ENCODE measurements at places on chromosomes 7 and 10. TPM values are rescaled to one million over a fixed set of nuclear protein-coding genes. Genes with fewer than 3 reads are reported as not detected.

Gene FAS
- total RNA-seq = 30.3 TPM

Gene SPOCK2
- total RNA-seq = 0.29 TPM

Gene PCLO
- total RNA-seq = 2.7 TPM

Gene PLAC9
- not detected for total RNA-seq

Gene STEAP1B
- total RNA-seq = 1.1 TPM

Gene RPEL1
- 0.08 TPM for total RNA-seq

Gene FOXI2
- not detected for total RNA-seq

Gene TWIST1
- 29.1 TPM for total RNA-seq

Gene TMEM196
- not detected for total RNA-seq

Gene ANKRD7
- total RNA-seq = 2.0 TPM

Gene PILRA
- total RNA-seq = 0.54 TPM

Gene AKR1C8
- 0.12 TPM for total RNA-seq

DNA sequence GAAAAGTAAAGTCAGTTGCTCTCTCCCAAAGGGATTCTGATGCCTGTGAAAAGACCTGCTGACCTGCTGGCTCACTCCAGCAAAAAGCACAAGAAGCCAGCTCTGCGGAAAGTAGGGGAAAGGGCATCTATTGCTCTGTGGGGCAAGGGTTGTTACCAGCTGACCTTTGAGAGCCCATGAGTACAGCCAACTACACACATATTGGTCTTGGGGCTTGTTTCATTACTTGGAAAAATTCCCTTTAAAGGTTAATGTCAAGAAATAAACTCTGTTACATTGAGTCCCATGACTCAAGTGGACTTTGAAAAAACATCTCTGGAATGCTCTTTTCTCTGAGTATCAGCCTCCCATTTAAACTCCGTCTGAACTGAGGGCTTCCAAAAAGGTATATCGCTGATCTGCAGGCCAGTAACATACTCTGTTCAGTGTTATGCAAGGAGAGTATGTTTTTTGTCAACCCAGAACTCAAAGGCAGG lies 53.2 kb downstream of the PANK1 start:
- DNase-seq = no peak

DNA sequence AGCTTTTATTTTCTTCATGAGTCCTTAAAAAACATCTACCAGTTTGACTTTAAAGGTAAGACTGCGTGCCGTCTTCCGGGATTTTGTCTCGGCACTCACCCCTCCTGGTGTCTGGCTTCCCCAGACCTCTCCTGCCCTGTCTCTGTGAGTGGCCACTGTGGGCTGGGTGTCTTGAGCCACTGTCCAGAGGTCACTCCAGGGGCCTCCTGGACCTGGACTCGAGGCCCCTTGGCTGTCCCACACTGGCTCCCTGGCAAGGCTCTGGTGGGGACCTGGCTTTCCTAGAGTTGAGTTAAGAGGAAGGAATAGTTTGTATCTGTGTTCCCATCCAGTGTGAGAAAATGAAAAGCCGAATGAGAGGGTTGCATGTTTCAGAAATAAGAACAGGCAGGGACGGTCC lies 95.5 kb downstream of the NKX6-2 start:
- no peak for DNase-seq

GRCh38 chr10:107859065-107859464 lies 694.6 kb upstream of the SORCS1 start:
- DNase-seq = no peak

- DNase-seq = peak; percentile 13
Measured at GRCh38 chr7:148211740-148212151, 378.8 kb upstream of the C7orf33 start.

GRCh38 chr7:44639671-44640321 lies 33.4 kb downstream of the OGDH start:
- DNase-seq = peak; percentile 98

DNA sequence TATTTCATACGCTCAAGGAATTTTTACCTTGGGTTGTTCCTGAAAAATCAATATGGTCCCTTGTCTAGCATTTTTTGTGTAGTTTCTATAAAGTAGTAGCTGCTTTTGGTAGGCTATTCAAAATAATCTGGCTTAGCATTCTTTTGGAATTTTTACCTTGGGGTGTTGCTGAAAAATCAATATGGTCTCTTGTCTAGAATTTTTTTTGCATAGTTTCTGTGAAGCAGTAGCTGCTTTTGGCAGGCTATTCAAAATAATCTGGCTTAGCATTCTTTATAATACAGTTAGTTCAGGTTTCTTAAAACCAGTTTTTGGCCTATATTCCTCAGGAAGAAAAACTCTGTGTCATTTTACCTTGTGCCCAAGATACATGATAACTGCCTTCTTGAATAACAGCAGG lies 301.9 kb downstream of the SUGCT start:
- no peak for DNase-seq

- peak; percentile 44 for DNase-seq
Measured at GRCh38 chr10:17910125-17910789, 41.5 kb upstream of the SLC39A12 start.

DNA sequence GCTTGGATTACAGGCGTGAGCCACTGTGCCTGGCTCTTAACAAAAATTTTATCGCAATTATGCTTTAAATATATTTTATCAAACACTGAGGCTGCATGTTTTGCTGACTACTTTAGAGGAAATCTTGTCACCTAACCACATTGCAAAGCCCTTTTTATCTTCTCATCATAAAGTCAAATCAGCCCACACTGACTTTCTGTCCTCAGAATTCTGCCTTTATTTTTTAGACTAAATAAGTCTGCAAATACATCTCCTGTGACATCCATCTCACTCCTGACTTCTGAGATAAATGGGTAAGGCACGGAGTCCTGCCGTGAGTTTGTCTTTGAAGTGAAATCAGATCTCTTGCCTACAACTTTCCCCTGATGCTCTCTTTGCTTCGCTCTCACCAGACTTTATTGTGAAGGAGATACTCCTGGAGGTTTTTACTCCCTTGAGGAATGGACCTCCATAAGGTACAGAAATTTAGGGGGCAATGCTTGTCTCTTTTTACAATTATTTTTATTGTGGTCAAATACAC lies 23.5 kb upstream of the UCMA start:
- no peak for DNase-seq

- DNase-seq = no peak
Measured at GRCh38 chr10:90819911-90820310, 37.9 kb downstream of the HTR7 start.

DNA sequence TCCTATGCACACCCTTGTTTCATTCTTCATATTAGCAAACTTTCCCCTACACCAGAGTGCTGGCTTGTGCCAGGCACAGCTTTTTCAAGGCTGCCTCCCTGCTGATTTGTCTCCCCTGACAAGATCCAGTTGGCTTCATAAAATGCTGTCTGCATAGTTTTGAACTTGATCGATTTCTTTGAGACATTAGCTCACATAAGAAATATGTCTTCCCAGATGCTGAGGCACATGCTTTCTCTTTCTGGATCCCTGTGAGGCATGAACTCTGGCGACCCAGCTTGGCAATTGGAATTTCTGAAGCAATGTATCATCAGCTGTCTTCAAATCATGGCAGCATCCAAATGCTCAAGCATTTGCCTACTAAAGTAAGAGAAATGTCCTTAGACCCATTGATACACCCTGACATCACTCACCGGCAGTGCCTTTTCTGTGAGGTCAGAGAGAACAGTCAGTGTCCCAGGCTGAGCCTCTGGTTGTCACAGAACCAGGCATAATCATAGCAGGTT lies 616.4 kb upstream of the GHITM start:
- peak; percentile 6 for DNase-seq

DNA sequence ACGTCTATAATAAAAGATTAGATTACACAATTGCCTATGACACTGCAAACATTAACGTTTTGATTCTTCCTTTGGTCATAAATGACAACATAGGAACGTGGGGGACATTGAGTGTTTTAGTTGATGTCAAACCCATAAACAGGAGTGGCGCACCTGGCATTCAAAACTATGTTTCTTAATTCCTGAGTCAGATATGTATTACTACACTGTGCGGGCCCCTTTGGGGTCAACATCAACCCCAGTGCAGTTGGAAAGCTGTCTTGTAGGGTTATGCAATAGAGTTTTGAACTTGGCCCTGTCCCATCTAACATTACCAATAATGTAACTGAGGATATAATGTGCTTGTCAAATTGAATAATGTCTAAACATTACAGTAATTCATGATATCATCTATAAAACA lies 156.5 kb downstream of the CSTF2T start:
- no peak for DNase-seq

- DNase-seq = peak; percentile 58
Measured at GRCh38 chr7:45872116-45873034, 507 bp downstream of the CCDC201 start.

DNA sequence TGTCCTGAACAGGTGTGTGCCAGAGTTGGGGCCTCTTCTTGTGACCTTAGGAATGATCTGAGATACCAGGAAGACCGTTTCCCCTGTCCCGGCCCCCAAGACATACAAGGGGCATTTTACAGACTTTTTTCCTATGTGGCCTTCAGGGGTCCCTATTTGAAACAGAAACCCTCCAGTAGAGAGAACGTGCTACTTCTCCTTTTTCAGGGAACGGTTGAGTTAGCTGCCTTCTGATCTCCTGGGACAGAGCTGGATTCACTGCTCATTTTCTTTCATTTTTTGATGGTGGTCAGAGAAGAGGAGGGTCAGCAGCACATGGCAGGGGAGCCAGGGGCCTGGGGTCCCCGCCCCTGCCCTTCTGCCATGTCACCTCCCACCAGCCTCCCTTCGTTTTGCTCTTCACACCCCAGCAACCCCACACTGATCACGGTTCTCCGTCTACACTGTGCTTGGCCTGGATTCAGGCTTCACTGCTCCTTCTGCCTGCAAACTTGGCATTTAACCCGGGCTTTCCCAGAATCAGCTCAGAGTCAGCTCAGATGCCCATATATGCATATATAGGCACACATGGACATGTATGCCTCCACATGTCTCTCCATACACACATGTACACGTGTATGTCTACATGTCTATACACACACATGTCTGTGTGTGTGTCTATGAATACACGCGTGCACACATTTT lies 138.1 kb upstream of the BTBD16 start:
- DNase-seq = no peak

GRCh38 chr7:126529254-126529653 lies 723.5 kb downstream of the GRM8 start:
- no peak for DNase-seq

DNA sequence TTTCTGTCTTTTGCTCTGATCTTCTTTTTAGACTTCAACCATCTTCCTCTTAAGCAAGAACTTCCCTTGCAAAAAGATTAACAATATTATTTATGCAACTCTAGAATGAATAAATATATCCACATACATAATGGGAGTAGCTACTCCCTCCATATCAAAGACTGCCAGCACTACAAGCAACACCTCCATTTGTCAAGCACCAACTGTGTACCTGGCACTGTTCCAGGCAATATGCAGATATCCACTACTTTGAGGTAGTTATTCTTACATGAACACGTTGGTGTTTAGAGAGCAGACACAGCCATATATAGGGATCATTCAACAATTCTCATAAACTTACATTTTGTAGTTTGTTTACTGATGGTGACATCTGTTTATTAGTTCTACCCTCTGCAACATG lies 83.6 kb upstream of the CACNB2 start:
- DNase-seq = no peak

- DNase-seq = no peak
Measured at GRCh38 chr7:142500366-142500765, 242.5 kb upstream of the PRSS58 start.

DNA sequence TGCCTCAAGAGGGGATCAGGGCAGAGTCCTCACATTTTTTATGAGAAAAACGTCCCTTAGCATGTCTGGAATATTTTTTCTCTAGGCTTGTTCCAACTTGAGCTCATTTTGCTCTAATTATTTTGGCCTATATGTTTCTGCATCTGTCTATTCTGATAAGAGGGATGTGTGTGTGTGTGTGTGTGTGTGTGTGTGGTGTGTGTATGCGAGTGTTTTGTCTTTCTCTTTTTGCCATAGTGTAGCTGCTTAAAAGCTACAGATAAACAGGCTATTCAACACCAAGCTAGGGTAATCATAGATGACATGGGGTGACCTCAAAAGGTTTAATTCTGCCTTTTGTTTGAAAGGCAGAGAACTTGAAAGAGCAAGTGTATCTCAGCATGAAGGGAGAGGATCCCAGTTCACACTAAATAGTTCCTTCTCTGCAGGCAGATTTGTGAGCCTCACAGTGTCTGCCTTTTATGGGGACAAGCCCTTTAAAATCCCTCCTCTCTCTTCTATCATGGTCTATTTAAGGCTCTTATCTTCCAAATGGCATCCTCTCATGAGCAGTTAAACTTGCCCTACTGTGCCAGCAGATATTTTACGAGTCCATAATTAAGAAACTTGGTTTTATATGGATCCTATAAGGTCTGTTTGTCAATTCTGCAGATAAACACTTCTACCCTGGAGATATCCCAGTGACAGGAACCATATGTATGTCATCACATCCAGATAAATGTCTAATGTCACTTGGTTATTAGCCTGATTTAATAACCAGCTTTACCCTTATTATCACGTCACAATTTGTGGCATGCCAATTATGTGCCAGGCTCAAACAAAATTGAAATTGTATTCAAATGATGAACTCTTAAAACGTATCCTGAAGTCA lies 202.9 kb upstream of the MTPN start:
- DNase-seq = no peak
